ENCODE measurements at places on chromosomes 1 and 21.

DNA sequence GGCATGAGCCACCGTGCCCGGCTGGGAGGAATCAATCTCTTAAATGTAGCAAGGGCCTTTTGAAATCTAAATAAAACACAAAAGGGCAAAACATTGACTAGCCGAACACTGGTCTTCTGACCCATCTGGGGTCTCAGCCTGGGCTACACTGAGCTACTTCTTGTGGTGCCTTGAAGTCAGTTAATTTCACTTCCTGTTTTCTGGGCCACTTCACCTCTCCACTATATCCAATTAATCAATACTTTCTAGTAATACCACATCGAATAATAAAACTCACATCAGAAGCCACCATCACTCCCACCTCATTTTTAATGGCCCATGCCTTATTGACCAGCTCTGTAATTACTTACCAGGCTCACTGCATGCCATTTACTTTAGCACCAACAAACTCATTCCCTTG is 138.0 kb upstream of the SAMSN1 start:
- DNase-seq: no peak

DNA sequence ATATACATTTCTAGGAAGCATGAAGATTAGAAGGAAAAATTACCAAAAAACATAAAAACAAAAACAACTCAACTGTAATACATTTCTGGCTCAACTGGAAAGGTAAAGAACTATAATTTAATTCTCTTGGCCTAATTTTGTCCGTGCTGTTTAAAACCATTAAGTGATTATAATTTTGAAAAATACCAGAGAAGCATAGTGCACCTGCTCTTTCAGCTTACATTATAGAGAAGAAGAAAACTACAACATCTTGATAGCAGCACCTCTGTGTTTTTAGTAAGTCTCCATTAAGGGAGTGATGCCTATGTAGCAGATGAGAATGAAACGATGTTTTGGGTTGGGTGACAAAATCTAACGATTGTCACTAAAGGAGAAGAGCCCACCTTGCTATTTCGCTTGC is 19.3 kb upstream of the MAN1A2 start:
- DNase-seq: no peak

GRCh38 chr1:156399355-156400125 is 30.5 kb downstream of the RHBG start:
- DNase-seq: no peak

- no peak for DNase-seq
These were observed 262.1 kb upstream of the SGIP1 start for GRCh38 chr1:66271904-66272254.

DNA sequence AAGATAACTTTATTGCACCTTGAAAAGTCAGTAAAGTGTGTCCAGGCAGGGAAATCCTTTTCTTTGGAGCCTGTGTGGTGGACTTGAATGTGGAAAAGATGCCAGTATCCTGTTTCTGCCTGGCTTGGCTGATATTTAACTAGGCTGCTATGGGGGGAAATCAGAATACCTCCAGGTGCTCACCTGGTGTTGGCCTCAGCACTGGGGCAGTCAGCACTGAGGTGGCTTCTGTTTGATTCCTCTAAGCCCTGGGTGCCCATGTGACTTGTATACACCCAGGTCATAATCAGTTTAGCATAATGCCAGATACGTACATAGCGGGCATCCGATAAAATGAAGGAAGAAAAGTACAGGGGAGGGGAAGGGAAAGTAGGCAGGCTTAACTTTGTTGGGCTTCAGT is 7.2 kb downstream of the PHGDH start:
- no peak for DNase-seq

- DNase-seq: no peak
These were observed 1018.5 kb downstream of the ADGRL2 start for GRCh38 chr1:82819234-82819633.

GRCh38 chr1:14468751-14469150 is 129.7 kb upstream of the KAZN start:
- DNase-seq: no peak

DNA sequence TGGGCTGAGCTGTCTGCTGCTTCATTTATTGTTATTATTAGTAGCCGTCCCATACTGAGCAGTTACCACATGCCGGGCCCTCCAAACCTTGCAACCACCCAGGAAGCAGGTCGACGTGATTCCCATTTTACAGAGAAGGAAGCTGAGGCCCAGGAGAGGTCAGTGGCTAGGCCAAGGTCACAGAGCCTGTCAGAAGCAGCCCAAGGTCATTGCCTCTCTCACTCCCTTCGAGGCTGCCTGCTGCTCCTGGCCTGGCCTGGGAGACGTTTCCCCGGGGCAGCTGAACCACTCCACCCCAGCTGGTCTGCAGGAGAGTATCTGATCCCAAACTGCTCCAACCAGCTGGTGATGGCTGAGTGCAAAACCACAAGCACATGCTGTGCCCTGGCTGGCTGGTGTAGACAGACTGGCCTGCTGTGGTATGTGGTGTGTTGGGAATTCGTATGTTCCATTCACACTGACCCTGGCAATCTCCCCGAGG is 6.5 kb downstream of the PADI4 start:
- no peak for DNase-seq

DNA sequence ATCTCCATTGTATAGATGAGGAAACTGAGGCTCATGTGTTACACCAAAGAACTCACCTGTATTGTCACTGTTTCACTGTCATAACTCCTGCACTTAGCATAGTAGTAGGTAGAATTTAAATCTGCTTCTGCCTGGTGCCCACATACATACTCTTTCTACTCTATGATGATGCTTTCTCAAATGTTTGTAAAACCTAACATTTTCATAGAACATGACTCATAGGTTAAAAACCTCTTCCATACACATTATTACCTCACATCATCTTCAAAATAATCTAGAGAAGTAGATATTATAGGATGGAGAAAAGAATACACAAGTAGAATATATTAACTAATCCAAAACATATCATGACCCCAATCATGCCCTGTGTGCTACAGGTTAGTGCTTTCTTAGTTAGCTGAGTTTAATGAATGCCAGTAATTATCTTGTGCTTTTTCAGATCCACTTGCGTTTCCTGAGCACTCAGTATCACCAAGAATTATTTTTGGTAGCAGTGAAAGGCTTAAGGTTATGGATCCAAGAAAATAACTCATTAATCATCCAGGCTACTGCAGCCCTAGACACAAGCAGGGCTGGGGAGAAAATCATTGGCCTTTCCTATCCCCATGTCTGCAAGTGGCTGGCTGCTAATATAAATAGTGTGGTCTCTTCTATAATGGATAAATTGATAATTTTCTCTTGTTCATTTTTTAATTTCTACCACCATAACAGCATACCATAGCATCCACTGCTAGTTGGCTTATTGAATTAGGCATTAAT is 156.9 kb downstream of the LRRC40 start:
- DNase-seq: no peak

DNA sequence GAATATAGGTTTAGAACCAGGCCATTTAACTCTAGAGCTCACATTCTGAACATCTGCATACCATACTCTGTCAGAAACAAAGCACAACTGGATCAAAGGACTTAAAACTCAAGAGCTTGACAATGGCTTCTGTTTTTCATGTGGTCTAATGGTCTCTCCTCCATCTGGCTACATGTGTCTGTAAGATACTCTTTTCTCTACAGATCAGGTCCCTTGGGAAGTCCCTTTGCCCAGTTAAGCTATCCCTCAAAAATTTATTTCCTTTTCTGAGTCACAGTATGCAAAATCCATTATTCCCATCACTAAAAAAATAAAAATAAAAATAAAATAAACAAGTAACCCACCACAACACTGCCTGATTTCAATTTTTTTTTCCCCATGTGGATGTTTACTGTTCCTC is 357.0 kb upstream of the PRMT6 start:
- DNase-seq: no peak

DNA sequence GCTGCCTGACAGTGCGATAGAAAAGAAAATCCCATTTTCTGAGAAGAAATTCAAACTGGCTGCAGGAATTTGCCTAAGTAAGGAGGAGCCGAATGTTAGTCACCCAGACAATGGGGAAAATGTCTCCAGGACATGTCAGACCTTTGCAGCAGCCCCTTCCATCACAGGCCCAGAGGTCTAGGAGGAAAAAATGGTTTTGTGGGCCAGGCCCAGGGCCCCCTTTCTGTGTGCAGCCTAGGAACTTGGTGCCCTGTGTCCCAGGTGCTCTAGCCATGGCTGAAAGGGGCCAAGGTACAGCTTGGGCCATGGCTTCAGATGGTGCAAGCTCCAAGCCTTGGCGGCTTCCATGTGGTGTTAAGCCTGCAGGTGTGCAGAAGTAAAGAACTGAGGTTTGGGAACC is 14.6 kb downstream of the ZBTB21 start:
- no peak for DNase-seq

DNA sequence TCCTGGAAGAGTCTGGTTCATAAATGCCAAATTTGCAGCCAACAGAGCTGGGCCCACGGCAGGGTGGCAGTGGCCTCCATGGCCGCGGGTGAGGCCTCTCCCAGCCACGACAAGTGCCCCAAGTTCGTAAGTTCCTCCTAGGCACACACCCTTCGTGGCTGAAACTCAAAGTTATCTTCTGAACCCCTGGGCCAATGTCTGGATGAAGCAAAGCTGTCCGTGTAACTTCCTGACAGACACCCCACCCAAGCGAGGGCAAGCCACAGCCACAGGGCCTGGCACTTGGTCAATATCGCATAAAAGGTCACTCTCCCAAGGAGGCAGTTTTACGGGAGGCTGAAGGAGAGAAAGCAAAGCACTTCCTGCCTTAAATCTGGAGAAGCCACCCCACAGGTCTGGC is 27.8 kb upstream of the GPR153 start:
- DNase-seq: no peak

GRCh38 chr21:43374228-43374885 is 52.6 kb downstream of the SIK1 start:
- no peak for DNase-seq

DNA sequence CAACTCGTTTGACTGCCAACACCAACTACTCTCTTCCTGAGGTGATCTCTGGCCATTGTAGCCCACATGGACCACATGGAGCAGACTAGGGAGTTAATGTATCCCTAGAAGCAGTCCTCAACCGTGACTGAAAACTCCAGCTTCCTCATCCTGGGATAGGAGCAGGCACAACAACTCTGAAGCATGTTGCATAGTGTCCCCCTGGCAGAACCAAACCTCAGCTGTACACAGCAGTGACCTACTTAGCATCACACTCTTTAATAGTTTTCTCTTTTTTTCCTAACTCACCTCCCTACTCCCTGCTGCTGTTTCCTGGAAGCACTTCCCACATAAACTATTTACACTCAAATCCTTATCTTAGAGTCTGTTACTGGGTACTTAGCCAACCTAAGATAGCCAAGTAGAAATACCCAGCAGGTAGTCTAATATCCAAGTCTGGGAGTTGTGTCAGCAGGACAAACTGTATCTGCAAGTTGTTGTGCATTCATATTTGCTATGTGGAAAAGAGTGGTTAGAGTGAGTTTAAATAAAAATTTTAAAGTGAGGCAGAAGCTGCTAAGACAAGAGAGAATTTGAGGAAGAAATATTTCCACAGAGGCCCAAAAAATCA is 228.8 kb downstream of the LTN1 start:
- no peak for DNase-seq
